Fibroblast of pulmonary artery (primary cell): ENCODE measurements at places on chromosomes 3 and 15.

DNA sequence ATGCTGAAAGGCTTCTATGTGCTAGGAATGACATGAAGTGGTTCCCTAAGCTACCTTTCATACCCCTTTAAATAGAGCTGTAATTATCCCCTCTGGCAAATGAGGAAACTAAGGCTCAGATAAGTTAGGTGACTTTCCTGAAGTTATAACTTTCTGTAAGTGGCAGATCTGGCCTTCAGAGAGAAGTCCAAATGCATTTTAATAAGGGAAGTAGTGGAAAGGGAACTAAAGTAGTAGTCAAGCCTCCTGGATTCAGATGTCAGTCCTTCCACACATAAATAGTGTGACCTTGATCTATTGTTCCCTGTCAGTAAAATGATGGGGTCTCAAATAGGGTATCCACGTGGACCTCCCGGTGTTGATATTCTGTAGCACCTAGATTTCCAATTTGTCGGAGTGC is 277.7 kb downstream of the EDEM1 start:
- DNase-seq, result no peak

DNA sequence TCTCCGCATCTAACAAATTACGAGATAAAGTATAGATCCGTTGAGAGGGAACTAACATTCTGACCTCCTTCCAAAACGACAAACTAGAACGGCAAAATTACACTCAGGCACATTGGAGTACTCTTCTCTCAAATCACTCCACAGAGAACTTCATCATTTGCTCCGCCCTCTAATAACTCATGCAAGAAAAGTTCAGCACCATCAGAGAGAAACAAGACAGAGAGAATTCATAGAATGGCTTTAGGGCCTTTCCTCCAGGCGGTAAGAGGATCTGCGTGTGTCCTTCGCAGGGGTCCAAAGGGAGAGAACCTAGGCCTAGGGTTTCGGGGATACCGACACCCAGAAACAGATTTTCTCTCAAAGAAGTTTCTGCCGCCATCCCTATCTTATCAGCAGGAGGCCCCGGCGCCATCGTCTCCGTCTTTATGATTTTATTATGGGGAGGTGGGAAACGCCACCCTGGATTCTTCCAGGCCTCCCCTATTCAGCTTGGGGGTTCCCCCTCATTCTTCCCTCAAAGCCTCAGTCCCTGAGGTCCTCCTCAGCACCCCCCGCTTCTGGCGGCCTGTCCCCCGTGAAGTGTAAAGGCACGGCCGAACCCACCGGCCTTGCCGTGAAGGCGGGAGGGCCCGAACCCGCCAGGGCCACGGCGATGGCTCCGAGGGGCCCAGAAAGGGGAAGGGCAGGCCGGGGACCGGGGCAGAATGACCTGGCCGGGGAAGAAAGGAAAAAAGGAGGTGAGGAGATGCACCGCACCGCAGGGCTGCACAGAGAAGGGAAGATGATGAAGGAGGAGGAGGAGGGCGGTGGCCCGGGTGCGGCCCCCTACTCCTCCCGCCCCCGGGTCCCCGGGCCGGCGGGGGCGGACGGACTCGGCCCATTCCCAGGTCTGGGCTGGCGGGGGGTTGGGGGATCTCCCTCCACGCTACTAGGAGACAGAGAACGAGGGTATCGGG is 768 bp downstream of the UBXN7 start:
- DNase-seq, result peak; percentile 63

- DNase-seq, result no peak
Measured at GRCh38 chr15:93063262-93063671, 25.7 kb downstream of the RGMA start.

DNA sequence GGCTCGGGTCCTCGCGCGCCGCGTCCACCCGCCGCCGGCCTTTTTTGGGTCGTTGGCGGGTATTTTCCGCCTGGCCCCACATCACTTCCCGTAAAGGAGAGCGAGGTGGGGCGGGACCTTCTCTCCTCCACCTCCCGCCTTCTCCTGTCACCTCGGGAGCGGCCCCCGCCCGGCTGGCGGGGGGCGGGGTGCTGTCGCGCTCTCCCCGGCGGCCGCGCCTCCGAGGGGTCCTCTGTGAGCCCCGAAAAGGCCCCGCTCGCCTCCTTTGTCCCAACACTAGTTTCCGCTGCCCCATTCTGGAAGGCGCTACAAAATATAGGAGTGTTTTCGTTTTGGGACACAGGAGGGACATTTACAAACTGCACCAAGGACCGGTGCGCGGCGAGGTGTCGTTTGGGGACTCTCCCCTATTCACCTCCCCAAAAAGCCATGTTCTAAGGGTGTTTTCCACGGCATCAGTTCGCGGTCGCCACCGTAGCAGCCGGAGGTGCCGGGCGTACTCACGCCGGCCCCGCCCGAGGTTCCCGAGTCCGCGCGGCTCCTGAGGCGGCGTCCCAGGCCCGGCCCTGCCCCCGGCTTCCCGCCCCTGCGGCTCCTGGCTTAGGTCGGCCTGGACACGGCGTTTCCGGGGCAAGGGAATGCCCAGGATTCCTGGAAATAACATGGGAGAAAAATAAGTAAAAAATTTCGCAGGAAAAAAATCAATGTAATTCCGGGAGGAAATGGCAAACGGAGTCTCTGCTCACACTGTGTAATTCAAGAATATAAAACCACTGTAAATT is at the start of gene RAB27A:
RAB27A (minus strand) TSS at position 68 of the 782 bp plus-strand sequence. CDS start 54,879 bp downstream, outside the sequence.
- DNase-seq, result peak; percentile 79

GRCh38 chr3:115975353-115975752 is 352.0 kb downstream of the GAP43 start:
- peak; percentile 45 for DNase-seq

GRCh38 chr3:30618526-30618925 is 12.1 kb downstream of the TGFBR2 start:
- no peak for DNase-seq
